ENCODE measurements at places on chromosomes 1 and 21.
A peak's percentile ranks its signal among the peaks of the same experiment; 100 is the strongest.

DNA sequence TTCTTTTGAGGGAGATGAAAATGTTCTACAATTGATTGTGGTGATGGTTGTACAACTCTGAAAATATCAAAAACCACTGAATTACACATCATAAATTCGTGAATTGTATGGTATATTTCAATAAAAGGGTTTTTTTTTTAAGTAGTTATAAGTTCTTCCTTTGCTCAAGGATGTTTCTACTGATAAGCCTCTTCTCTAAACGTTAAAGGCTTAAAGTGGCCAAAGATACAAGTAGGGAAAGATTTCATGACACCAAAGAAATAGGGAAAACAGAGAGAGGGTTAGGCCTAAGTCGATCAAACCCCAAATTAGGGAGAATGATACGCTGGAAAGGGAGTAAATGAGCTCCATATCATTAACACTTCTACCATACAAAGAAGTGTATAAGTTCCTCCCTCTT is 4.1 kb downstream of the KDM5B start:
- no peak for DNase-seq

GRCh38 chr1:149915429-149916192 is 2.0 kb downstream of the SV2A start:
- no peak for DNase-seq

GRCh38 chr1:88661951-88662699 is 21.9 kb upstream of the PKN2 start:
- no peak for DNase-seq

DNA sequence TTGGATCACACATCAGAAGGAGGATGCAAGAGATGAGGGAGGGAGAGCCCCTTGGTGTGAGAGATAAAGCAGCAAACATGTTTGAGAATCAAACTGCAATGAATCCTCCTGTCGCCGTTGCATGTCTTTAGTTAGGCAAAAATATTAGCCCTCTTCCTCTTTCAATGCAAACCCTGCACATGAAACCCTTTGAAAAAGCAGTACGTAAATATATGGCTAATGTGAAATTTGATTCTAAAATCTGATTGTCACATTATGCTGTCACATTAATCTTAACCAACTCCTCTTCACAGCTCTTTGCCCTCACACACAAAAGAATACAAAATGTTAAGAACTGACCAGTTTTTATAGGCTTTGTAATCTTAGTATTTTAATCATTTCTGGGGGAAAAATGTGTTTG is 63.4 kb downstream of the WDR64 start:
- DNase-seq: no peak

GRCh38 chr1:109658533-109659042 is 2.7 kb downstream of the GSTM4 start:
- DNase-seq: no peak

DNA sequence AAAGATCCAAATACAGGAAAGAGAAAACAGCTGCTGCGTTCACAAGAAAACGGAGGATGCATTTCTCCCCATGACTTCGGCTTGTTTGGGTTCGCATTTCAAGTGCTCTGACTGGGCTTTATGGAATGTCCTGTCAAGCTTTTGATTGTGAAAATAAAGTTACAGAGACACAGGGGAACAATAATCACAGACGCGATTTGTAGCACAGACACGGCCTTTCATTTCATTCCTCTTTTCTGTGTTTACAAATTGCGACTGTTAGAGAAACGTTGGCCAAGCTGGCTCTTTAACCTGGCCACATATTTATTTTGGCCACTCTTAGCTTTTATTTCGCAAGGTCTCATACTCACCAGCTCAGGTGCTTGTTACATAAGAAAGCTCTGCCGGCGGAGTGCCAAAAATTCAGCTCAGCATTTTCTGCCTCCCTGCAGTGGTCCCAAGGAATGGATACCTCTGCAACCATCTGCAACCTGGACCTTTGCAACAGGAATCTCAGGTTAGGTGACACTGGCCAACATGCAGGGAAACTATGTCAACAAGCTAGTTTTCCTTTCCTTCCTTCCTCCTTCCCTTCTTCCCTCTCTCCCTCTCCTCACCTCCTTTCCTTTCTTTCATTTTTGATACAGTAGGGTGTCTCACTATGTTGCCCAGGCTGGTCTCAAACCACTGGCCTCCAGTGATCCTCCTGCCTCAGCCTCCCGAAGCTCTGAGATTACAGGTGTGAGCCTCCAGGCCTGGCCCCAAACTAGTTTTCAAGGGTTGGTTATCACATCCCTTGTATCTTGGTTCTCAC is 58.2 kb upstream of the SLC45A1 start:
- DNase-seq: peak; percentile 23

DNA sequence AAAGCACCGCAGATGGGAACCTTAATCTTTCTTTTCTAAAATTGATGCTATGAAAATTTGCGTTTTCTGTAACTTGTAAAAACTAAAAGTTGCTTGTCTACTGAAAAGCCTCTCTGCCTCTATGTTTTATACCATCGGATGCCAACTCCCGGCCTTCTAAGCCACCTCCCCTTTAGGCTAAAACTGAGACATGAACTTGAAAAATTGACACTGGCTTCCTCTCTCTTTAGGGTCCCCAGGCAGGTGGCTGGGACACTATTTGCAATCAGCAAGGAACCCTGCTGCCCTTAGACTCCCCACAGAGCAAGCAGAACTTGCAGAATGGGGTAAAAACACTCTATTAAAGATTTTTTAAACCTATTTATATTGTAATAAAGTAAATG is 151.1 kb upstream of the CAMK1G start:
- no peak for DNase-seq

- no peak for DNase-seq
These were observed 910 bp downstream of the RUNX1 start for GRCh38 chr21:35048183-35048601.

- no peak for DNase-seq
These were observed 43.2 kb downstream of the CELF3 start for GRCh38 chr1:151673407-151673806.
